Stimulated activated CD8-positive, alpha-beta memory T cell treated with anti-CD3 and anti-CD28 coated beads, Interleukin-7, amount 100 ng/mL, for 24 hours (primary cell): ENCODE measurements at places on chromosomes 3 and 15.

DNA sequence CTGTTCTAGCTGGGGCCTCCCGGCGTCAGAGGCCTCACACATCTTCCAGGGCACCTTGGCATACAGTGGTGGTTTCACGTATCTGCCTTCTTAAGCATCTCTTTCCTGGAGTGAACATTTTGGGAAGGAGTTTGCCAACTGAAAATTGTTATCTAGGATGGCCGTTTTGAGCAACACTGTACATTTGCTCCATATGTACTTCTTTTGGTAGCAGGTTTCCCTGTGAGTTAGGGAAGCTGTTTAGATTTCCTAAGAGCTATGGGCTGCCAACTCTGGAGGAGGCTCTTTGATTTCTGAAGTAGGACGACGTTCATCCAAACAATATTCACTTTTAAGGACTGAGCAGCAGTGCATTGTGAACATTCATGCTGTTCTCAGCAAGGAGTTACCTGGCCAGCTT is 665.9 kb downstream of the SQOR start:
- DNase-seq, result no peak

DNA sequence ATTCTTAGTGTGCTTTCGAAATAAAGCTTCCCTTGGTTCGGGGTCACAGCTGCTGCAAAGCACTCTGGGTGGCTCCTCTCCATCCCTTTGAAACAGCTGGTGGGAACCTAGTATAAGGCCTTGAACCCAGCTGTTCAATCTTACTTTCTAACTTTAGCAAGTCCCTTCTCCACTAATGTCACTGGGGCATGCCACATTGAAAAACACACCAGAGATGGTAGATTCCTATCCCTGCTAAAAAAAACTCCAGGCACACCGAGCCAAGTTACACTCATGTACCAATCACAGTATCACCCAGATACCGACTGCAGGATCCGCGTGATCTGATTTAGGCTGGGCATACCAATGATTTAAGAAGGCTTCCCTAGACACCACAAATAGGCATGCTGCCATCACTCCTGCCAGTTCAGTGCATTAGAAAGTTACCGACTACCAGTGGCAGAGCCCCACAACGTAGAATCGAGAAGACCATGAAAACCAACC is 65.0 kb downstream of the WWTR1 start:
- DNase-seq, result no peak

GRCh38 chr15:60392601-60392985 is 5.2 kb downstream of the ANXA2 start:
- DNase-seq, result no peak

DNA sequence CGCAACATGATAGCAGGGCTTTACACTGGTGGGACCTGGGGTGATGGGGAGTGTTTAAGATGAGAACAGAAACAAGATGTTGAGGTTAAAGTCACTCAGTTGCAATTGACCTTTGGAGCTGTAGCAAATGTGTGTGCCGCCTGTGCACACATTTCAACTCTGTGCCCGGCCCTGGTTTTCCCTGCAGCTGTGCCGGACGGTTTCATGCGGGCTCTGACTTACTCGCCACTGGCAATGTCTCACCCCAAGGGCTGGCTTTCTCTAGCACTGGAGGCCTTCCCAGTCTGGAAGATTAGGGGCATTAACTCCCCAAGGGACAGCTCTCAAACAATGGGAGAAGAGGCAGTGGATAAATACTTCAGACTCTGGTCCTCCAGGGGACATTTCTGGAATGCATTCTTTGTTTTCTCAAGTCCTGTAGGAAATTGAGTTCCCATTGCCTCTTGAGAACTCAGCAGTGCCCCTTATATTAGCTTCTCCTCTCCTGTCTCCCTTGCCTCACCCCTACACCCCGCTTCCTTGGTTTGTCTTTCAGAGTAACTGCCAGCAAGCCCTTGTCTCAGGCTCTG is 152.5 kb downstream of the EDEM1 start:
- DNase-seq, result no peak

GRCh38 chr3:48047841-48048464 is 31.7 kb upstream of the MAP4 start:
- no peak for DNase-seq

DNA sequence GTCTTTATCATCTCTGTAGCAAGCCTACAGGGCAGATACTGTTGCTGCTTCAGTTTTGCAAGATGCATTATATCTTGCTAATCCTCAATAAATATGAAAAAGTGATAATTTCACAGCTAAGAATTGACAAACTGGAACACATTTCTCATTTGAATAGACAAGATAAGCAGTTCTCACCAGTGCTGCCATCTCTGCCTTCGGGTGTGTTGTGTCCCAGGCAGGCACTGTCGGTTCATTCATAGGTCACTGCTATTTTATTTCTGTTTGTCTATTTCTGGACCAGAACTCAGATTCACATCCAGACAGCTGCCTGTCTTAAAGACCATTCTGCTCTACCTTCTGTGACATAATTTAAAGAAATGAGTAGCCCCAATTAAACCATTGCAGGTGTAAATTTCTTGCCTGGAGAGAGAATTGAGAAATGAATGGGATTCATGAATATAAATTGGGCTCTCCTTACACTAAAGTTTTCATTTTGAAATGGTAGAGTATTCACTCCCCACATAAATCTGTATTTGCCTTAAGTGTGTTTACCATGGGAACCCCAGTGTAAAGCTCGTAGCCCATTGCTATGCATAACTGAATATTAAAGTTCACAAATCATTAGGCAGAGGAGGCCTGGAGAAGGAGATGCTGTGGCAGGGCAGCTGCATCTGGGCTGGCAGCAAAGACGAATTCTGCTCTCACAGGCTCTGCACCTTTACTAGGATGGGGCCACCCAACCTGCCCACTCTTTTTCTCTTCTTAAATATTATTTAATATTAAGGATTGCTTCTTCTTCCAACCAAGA is 149.9 kb downstream of the ARPP21 start:
- no peak for DNase-seq

DNA sequence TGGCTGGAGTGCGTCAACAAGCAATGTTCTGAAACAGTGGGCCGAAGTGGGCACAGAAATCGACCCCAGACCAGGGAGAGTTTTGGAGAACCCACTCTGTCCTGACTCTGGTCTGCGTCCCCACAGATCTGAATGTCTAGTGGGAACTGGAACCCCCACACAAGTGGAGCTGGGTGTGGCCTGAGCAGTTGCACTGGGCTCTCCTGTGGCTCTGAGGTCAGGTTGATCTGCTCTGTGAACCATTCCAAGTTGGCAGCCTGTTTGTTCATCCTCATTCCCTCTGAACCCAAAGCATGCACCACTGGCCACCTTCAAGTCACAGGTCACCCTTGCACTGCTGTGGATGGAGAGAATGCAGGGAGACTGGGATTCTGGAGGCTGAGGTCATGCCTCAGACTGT is 60.5 kb downstream of the STARD5 start:
- DNase-seq, result no peak

DNA sequence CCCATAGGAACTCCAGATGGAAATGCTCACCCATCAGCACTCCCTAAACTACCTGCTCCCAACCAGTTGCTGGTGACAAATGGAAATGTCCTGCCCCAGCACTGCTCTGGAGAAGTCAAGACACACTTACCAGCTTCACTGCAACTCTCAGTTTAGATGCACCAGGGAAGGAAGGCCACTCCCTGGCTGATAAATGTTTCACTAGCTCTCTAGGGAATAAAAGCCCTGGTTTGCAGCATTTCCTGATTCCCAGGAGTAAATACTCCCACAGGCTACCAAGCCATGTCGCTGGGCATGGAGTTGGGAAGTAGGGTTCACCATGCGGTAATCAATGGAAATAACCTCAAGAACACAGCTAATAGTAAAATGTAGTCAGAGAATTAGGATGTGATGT is 112.0 kb upstream of the NEO1 start:
- DNase-seq, result no peak

DNA sequence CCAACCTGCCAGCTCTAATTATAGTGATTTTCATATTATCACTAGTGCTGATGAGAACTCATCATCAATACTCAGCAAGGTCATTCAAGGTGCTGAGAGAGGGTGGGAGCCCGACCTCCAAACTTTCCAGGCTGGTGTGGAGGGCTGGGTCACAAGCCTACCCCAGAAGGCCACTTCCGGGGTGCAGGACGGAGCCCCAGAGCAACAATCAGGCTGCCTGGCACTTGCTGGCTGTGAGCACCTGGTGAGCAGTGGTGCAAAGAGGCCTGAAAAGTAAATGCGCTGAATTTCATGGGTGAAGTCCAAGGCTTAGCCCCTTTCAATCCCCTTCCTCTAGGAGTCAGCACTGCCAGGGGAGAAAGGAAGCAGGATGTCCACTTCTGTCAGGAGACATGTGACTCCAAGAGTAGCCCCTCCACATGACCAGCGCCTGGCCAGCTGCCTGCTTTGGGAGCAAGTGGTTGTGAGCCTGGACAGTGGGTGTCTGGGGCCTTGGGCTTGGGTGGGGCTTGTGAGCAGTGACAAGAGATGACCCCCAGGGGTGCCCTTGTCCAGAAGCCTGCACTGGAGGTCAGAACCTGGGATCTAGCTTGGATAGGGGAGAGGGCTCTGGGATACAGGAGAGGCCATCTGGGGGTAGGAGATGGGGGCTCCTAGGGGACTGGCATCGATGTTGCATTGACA is 165.0 kb upstream of the TLE3 start:
- no peak for DNase-seq

DNA sequence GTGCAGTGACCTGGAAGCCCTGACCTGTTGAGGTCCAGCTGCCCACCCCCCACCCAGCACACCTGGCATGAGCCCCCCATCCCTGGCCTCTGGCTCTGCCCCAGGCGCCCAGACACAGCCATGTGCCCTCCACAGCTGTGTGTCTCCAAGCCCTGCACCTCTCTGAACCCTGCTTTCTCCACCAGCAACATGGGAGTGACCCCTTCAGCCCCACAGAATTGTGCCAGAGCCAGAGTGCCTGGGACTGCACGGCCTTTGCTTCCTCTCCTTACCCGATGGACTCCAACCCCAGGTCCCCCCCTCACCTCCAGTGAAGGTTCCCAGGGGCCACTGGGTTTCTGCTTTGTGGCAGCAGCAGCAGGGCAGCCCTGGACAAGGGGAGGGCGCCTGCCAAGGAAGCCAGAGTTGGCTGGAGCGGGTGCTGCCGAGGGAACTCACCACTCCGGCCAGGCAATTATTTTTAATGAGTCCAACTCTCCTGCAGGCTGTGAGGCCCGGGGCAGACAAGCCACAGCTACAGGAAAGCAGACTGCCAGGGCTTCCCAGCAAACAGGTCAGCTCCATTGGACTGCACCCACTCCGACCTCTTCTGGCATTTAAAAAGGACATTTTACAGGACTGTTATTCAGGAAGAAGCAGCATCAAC is 24.1 kb downstream of the PRR20G start:
- DNase-seq, result no peak

DNA sequence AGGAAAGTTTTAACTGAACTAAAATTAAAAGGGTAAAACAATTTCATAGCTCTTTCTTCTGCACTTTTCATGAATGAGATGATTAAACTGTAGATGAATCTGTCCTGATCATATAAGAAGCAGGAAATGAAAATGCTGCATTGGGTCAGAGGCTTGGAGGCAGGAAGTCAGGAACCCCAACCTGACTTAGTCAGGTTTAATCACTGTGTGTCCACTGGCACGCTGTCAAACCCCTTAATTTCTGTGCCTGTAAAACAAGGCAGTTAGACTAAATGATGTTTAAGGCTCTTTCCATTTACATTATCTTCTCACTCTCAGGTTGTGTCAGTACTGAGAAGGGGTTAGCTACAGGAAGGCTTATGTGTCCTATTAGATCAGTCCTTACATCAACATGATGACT is 193.3 kb upstream of the TTC14 start:
- no peak for DNase-seq

- no peak for DNase-seq
Observed at GRCh38 chr15:68056097-68056865, 2.2 kb downstream of the PIAS1 start.

DNA sequence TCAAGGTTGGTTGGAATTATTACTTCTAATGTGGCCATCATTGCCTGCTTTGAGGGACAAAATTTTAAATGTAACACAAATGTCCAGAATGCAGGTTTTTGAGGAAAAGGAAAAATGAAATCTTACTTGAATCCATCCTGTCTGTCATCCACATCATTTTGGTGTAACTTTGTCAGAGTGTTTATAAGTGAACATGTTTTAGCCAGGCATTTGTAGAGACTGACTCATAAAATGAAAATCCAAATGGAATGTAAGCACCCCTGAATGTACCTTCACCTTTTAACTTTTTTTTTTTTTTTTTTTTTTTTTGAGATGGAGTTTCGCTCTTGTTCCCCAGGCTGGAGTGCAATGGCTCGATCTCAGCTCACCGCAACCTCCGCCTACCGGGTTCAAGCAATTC is 141.8 kb upstream of the BNIP2 start:
- DNase-seq, result no peak

GRCh38 chr3:63832395-63832794 is 13.3 kb downstream of the C3orf49 start:
- no peak for DNase-seq

GRCh38 chr3:39149059-39149455 is 4.3 kb downstream of the CSRNP1 start:
- no peak for DNase-seq

DNA sequence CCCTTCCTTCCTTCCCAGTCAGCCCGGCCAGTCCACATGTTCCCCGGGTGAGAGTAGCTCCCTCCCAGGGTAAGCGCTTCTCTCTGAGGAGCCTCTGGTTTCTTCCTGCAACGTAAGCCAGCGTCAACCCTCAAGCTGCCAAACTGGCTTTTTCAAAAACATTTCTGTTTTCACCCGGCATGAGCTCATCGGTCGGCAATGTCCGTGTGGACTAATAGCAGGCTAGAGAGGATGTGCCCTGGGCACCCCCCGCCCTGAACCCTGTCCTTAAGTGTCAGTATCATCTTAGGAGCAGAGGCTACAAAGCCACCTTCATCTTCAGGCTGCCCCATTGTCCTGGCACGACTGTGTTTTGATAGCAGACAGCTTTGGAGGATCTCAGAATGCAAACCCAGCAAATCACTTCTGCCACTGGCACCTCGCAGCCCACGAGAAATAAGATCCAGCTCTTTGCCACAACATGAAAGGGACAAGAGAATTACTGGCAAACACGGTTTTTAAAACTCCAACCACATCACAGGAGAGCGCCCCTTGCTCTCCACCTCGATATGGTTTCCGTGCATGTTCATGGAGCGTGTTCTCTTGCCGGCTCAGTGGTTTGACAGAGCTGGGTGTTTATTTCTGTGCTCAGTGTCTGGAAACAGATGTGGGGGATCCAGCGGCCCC is 9.9 kb downstream of the ALDH1A3 start:
- no peak for DNase-seq

DNA sequence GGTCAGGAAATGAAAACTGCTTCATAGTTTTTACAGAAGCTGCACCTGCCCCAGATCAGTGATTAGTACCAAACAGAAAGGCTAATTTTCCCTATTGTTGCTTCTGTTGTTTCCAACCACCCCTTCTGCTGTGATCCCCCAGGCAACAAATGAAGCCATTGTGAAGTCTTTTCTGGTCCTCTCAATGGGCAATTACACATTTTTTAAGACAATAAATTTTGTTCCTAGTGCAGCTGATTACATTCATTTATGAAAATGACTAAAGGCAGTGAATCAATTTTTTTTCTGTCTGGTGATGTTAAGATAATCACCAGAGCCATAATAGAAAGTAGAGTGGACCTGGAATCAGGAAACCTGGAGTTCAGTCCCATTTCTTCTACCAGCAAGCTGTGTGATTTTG is 32.7 kb downstream of the GLDN start:
- DNase-seq, result no peak

- no peak for DNase-seq
Observed at GRCh38 chr15:69805248-69805953, 292.3 kb downstream of the TLE3 start.

GRCh38 chr3:46934498-46935167 is 41.9 kb downstream of the CCDC12 start:
- DNase-seq, result no peak
